ENCODE measurements at places on chromosomes 1 and 21.

- no peak for DNase-seq
Measured at GRCh38 chr21:39461419-39461818, 9.6 kb downstream of the SH3BGR start.

GRCh38 chr1:180231506-180231921 lies 1.4 kb downstream of the LHX4 start:
- no peak for DNase-seq

DNA sequence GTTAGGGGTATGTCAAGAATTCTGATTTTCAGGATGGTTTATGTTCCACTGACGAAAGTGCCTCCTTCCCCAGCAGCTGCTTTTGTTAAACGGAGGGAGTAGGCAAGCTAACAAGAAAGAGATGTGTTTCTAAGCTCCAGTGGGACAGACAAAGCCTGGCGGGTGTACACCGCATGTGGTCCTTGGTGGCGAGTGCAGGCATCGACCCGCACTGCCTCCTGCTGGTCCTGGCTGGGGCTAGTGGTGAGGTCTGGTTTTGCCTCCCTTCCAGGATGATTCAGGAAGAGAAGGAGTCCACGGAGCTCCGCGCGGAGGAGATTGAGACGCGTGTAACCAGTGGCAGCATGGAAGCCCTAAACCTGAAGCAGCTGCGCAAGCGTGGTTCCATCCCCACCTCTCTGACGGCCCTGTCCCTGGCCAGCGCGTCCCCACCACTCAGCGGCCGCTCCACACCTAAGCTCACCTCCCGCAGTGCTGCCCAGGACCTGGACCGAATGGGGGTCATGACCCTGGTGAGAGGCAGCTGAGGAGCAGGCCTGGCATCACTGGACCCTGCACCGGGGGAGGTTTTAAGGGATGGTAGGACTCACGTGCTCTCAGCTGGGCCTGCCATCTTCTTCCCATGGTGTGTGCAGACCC lies 29.0 kb downstream of the PPFIA4 start:
- no peak for DNase-seq

GRCh38 chr1:237911911-237912310 lies 21.2 kb upstream of the ZP4 start:
- DNase-seq = no peak

GRCh38 chr1:11527541-11528452 lies 48.8 kb downstream of the DISP3 start:
- DNase-seq = no peak

DNA sequence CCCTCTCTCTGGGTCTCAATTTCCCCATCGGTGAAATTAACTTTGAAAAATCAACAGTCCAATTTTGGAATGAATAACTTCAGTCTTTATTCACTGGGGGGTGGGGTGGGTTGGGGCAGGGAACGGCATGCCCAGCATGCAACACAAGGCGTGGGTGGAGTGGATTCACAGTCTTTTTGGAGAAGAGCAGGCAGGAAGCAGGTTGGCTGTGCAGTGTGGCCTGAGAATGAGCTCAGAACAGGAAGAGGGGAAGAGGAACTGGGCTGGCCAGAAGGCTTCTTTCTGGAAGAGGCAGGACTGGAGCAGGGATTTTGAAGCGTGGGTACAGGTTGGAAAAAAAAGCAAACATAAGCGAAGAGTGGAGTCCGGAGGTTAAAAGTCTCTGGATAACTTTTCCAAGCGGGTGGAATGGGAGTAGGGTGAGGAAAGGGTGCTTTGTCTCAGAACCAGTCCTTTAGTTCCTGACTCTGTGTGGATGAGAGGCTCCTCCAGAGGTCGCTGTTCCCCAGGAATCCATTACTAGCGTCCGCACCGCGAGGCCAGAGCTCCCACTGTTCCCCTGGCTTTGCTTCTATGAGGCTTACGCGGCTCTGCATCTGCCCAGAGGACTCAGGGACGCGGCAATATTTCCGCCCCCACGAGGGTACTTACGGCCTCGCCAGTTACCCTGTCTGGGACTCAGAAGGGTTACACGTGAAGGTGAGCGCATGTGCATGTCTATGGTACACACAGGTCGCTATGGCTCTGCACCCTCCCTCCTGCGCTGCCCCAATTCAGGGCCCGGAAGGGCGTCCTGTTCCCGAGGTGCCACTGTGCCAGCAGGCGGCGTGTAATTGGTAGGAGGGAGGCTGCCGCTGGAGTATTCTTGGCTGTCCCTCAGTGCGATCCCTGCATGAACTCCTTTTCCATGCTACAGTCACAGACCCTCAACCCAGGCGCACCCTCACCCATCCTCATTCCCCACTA lies 5.5 kb upstream of the FOXD2 start:
- no peak for DNase-seq

GRCh38 chr1:230348386-230349019 lies 77.6 kb downstream of the PGBD5 start:
- no peak for DNase-seq

DNA sequence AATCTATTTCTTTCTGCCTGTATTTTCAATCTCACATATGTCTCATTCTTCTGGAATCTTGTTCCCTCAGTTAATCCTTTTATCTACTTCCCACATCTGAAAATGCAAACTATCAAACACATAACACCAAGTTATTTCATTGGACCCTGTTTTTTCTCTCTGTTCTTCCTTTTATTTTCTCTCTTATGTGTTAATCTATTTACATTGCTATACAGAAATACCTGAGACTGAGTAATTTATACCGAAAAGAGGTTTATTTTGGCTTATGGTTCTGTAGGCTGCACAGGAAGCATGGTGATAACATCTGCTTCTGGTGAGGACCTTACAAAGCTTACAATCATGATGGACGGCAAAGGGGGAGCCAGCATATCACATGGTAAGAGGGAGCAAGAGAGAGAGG lies 247.6 kb downstream of the TGFB2 start:
- no peak for DNase-seq

DNA sequence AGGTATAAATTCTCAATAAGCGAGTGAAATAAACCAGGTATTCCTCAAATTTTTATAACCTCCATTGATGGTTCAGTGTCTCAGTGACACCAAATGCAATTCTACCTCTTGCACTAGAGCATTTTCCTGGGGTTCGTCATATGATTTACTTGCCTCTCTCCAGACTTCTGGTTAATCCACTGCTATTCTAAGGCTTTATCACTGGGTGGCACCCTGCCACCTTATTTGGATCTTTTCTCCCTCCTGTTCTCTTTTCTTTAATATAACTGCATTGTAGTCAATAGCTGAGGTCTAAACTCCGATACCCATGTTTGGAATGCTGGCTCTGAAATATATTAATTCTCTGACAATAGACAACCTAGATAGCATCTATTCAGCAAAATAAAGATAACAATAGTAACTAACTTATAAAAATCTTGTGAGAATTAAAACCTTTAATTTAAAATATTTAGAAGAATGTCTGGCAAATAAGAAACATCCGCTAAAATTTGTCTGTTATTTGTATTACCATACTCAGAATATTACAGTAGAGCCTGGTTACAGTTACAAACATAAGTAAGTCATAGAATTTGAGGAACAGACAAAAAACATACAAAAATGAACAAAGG lies 436.4 kb downstream of the PLA2G4A start:
- no peak for DNase-seq

DNA sequence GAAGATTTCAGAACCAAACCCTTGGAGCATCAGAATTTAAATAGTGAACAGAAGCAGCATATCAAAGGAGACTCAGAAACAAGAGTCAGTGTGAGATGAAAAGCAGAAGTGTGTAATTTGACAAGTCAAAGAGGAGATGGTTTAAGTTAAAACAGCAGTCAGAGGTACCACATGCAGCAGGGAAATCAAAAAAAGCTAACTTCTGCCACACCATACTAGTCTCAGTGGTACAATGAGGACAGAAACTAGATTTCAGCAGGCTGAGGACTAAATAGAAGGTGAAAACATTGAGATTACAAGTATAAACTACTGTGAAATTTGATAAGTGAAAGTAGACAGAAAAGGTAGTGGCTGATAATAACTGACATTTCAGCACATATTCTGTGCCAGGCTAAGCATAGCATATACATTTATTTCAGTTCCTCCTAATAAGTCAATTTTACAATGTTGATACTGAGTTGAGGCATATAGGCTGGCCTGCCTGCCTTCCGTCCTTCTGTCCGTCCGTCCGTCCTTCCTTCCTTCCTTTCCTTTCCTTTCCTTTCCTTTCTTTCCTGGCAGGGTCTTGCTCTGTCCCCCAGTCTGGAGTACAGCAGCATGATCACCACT lies 12.6 kb downstream of the SUCO start:
- DNase-seq = no peak

GRCh38 chr1:153842006-153842471 lies 66.8 kb downstream of the SLC27A3 start:
- DNase-seq = no peak

GRCh38 chr1:41895552-41895951 lies 23.2 kb downstream of the HIVEP3 start:
- no peak for DNase-seq

DNA sequence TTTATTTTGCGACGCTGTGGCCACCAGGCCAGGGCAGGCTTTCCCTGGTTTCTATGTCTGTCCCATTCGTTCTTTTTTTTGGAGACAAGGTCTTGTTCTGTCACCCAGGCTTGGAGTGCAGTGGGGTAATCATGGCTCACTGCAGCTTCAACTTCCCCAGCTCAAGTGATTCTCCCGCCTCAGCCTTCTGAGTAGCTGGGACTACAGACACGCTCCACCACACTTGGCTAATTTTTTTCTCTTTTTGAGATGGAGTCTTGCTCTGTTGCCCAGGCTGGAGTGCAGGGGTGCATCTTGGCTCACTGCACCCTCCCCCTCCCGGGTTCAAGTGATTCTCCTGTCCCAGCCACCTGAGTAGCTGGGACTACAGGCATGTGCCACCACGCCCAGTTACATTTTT lies 43.4 kb upstream of the WNT4 start:
- DNase-seq = no peak

DNA sequence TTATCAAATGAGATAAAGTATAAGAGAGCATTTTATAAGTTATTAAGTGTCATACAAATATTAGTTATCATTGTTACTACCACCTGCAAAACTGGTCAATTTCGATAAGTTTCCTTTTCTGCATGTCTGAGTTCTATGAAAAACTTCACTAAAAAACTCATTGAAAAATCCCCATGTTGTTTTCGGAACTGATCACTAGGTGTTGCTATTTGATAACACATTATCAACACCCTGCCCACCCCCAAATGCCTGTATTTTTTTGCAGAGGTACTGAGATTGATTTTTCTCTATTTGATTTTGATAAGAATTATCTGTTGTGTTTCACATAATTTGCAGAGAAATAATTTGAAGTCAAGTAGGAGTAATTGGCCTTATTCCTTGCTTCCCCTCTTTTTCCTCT lies 22.1 kb upstream of the DISP1 start:
- no peak for DNase-seq

- DNase-seq = no peak
Measured at GRCh38 chr1:234140388-234140787, 232.9 kb upstream of the COA6 start.

GRCh38 chr1:6440198-6441126 lies 15.9 kb downstream of the ESPN start:
- peak; percentile 69 for DNase-seq

DNA sequence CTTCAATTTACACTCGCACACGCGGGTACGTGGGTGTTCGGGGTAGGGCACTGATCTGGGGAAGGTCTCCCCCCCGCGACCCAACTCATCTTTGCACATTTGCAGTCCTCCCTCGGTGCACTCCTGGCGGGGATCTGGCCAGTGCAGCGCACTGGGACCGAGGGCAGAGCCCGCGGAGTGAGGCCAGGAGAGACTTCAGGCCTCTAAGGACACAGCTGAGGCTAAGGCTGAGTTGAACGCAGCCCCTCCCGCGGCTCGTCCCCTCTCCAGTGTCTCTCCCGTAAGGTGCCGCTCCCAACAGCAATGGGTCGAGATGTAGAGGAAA lies 936 bp upstream of the NCAM2 start:
- DNase-seq = no peak

DNA sequence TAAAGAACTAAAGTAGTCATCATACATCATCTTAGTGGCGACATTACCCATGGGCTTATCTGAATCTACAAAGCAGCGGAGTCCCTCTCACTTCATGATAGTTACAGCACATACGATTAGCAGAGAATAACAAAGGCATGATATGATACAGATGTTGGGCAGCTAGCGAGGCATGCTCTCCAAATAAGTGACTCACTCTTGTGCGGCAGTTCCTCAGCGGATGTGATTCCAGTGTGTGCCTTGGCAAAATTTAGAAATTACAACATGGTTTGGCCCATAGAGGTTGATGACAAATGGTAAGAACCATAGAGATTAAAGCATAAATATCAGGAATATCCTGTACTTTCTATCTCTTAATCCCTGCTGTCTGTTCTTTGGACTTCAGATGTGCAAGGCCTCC lies 48.1 kb upstream of the PAXBP1 start:
- no peak for DNase-seq

GRCh38 chr1:3402258-3403010 lies 52.0 kb upstream of the ARHGEF16 start:
- DNase-seq = no peak

DNA sequence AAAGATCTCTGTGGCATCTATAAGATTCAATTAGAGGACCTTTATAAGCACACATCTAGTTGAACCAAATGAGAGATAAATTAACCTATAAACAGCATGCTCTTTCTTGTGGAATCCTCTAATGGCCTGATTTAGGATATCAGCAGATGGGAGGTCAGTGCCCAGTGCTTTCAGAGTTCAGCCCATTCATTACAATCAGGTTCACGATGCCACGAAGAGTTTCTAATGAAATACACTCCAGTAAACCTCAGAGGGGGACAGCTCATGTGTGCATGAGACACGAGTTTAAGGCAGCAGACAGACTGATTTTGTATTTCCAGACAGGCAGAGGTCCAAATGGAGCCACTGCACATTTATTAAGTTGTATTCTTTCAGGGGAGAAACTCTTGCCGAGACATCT lies 544.4 kb upstream of the PKN2 start:
- DNase-seq = no peak

- DNase-seq = no peak
Measured at GRCh38 chr1:78171736-78172590, 126.2 kb downstream of the GIPC2 start.
